ENCODE measurements at places on chromosomes 7 and 10.
A peak's percentile ranks its signal among the peaks of the same experiment; 100 is the strongest.

- no peak for DNase-seq
Measured at GRCh38 chr10:47248386-47249090, 51.5 kb upstream of the GDF10 start.

- DNase-seq = no peak
Measured at GRCh38 chr7:141185369-141185967, 111.6 kb downstream of the TMEM178B start.

- no peak for DNase-seq
Measured at GRCh38 chr7:99041526-99041925, 102.4 kb downstream of the SMURF1 start.

- DNase-seq = peak; percentile 2
Measured at GRCh38 chr10:132524443-132525285, 12.9 kb upstream of the INPP5A start.

GRCh38 chr7:44470135-44470479 lies 20.4 kb downstream of the NUDCD3 start:
- no peak for DNase-seq

DNA sequence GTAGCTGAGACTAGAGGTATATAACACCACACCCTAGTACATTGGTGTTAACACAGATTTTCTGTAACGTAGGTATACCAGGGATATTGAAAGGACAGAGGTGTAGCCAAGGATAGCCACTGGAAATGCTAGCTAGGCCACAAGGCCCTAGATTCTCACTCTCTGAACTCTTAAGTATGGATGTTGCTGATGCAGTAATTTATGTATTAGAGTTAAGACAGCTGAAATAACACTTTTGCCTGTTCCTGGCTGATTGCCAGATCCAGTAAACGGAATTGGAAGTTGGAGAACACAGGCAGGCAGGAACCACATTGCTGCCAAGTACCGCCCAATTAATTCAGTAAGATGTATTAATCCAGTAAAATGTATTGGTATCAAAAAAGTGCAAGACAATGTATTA lies 1.8 kb downstream of the CALU start:
- peak; percentile 30 for DNase-seq

- no peak for DNase-seq
Measured at GRCh38 chr7:5270788-5271187, 12.0 kb upstream of the SLC29A4 start.

DNA sequence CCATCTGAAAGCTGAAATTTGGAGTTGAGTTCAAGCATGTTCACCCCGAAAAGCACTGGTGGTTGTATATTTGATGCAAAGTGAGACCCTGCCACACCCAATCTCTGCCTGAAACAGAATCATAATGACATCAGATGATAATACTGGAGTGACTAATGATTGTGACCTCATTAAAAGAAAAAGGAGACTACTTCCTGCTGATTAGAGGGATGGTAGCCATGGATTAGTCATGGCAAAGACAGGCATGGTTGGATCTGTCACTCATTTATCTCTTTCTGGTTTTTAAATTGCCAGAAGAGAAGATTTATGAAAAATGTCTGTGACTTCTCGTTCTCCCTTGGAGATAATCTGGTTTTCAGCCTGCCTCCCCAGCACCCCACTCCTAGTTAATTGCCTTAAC lies 101.2 kb downstream of the BAMBI start:
- DNase-seq = no peak

DNA sequence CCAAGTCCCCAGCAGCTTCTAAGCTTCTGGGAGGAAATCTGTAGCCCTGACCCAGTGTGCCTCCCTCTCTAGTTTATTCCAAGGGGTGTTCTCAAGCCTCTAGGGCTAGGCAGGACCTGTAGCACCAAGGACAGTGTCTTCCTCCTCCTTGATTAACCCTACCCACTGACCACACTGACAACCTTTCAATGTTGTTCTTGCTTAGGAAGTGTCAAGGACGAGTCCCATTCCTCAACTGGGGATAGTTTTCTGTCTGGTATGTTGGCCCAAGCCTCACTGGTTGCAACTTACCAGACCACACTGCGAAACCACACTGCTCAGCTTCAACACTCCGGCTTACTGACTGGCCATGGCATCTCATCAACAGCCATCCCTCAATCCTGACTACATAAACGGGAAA lies 100.0 kb downstream of the RNF216 start:
- no peak for DNase-seq

Data from heart right ventricle (tissue), 16 donors.